ENCODE measurements at places on chromosomes 12 and 14.

DNA sequence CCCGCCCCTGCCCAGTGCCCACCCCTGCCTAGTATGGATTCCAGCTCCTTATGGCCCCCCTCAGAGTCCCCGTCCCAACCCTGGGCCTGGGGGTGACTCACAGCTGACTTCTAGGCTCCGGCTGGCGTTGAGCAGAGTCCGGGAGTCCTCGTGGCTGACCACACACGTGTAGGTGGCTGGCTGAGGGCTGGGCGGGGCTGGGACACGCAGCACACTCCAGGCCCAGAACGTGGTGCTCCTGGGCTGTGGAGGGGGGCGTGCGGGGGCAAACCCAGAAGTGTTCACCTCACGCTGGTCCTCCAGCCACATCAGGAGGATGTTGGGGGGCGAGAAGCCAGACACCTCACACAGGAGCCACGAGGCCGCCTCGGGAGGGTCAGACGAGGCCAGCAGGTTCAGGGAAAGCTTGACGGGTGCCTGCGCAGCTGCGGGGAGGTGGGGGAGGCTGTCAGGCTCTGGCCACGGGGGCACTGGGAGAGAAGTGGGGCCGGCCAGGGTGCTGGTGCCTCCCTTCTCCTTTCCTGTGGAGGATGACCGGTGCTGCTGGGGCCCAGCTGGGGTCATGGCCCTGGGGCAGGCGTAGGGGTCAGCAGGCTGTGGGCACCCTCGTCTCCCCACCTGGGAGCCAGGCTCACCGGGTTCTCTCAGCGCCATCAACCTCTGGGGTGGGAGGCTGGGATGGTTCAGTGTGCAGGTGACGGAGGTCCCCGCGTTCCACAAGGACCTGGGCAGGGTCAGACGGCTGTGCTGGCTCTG lies 314.1 kb downstream of the TMEM121 start:
- DNase-seq, result no peak

- DNase-seq, result no peak
These were observed 79.4 kb upstream of the DCN start for GRCh38 chr12:91261820-91262676.

- DNase-seq, result no peak
These were observed 412.6 kb upstream of the SOX5 start for GRCh38 chr12:24361877-24362580.

DNA sequence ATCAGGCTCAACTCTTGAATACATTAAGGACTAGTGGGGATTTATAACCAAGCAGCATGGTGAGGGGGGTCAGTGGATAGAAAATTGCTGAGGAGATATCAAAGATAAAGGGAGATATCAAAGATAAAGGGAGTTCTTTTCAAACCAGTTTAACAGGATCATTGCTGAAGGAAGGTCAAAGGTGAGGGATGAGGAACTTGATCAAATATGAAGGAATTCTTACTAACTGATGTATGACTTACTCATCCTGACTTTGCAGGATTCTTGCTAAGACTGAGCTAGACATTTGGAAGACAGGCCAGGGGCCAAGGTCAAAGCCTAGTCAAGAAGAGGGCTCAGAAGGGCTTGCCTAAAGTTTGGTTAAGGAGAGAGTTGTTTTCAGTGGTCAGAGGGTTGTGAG lies 4.8 kb downstream of the ABHD4 start:
- DNase-seq, result no peak

GRCh38 chr12:52243856-52244614 lies 11.0 kb downstream of the KRT7 start:
- peak; percentile 53 for DNase-seq

Data from stimulated activated CD4-positive, alpha-beta T cell treated with anti-CD3 and anti-CD28 coated beads, Interleukin-4, amount 100 ng/mL, for 48 hours (primary cell).